Activated CD4-positive, alpha-beta T cell treated with anti-CD3 and anti-CD28 coated beads, Interleukin-2, amount 10 ng/mL, durations not matched to agents 7 days and 5 days (primary cell): ENCODE measurements at places on chromosomes 6 and 20.
A peak's percentile ranks its signal among the peaks of the same experiment; 100 is the strongest.

GRCh38 chr6:142474531-142475289, 172.9 kb downstream of the ADGRG6 start:
- peak; percentile 13 for DNase-seq

DNA sequence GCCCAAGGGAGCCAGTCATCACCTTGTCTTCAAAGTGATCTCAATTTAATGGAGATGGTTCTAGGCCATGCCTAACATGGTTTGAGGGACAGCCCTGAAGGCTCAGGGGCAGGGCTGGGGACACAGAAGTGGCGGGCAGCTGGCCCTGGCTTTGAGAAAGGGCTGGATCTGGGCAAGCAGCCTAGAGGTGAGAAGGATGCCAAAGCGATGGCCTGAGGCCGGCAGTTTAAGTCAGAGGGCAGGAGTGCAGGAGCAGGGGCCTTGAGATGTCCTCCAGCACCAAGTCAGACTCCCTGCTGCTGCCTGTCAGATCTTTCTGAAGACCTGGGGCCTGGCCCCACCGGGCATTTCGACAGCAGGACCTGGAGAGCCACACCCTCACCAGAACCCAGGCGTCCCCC, 28.4 kb upstream of the APMAP start:
- no peak for DNase-seq

DNA sequence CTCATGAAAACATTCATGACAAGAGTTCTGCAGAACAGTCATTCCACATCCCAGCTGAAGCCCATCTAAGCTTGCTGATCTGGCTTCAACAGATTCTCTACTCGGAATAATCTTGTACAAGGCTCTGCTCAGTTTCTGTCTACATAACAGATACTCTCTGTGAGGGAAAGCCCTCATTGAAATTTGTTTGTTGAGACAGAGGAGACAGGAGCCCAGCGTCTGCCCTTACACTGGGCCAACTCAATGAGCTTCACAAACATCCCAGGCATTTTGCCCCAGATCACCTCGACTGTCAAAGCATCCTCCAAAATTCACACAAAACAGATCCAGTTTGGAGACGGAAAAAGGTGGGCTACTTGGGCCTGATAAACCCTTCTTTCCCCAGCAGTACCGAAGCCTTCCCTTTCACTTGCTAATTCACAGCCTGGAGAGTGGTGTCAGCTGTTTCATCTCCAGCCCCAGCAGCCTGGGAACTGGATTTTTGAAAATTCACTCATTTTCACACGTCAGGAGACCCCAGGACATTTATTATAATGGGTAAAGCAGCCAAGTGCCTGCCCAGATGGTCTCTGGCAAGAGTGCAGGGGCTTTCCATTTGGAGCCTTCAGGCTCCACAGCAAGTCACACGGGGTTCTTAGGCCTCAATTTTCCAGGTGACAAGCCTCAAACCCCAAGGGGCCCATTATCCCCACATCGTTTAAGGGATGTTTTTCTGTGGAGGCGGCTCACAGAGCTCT, 7.3 kb downstream of the CCDC167 start:
- DNase-seq, result no peak

GRCh38 chr6:122730775-122731386, 48.6 kb upstream of the FABP7 start:
- DNase-seq, result peak; percentile 20

- no peak for DNase-seq
Observed at GRCh38 chr6:115668781-115669180, 391.9 kb downstream of the FRK start.

- no peak for DNase-seq
Observed at GRCh38 chr20:32344835-32345506, 13.2 kb upstream of the ASXL1 start.

DNA sequence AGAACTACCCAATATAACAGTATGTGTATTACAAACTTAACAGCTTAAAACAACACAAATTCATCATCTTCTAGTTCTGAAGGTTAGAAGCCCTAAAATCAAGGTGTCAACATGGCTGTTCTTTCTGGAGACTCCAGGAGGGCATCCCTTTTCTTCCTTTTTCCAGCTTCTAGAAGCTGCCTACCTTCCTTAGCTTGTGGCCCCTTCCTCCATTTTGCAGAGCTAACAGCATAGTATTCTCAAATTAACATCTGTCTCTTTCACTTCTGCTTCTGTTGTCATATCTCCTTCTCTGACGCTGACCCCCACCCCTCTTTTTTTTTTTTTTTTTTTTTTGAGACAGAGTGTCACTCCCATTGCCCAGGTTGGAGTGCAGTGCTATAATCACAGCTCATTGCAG, 52.8 kb upstream of the AKIRIN2 start:
- DNase-seq, result no peak

- DNase-seq, result peak; percentile 39
Observed at GRCh38 chr6:35299674-35300073, 2.1 kb downstream of the DEF6 start.

GRCh38 chr20:23456873-23457272, 4.2 kb upstream of the CST11 start:
- DNase-seq, result no peak
